Right atrium auricular region (tissue), 2 donors: ENCODE measurements at places on chromosomes 5 and 9. TPM values are rescaled to one million over a fixed set of nuclear protein-coding genes. Genes with fewer than 3 reads are reported as not detected.

DNA sequence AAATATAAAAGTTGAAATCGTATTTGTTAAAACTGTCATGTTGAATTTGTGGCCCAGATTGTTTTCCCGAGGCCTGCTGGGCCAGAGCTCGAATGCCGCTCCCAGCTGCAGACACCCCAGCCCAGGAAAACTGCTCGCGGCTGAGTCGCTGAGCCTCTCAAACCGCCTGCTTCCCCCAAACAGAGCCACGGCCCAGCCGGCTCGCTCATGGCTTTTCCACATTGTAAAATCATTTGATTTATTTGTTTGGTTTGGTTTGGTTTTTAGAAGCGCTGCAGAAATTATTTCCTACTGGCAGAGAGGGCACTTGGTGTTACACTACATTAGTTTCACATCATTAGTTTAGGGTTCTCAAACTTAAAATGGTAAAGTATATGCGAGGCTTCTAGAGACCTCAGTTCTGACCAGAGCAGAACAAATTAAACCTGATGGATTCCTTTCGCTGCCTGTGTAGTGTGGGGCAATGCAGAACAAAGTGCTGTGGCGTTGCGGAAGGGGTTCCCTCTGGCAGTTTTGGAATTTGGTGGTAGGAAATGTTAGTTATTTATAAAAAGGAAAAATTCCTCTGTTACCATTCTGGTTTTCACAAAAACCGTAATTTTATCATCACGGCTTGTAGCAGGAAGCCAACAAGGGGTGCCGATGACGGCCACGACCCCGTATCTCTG is 156.5 kb upstream of the PITX1 start:
- peaks cover 15% of the 10 kb centered on the region for H3K4me1 ChIP-seq
- H3K27ac ChIP-seq, result no peak overlapping the region
- no peak overlapping the region for H3K4me3 ChIP-seq
- no peaks in the 10 kb centered on the region for H3K36me3 ChIP-seq

PHF2 gene
- 29.3 TPM for total RNA-seq

FEM1C gene
- total RNA-seq, result 26.0 TPM

ISL1 gene
- not detected for total RNA-seq

ZFAND5 gene
- total RNA-seq, result 113 TPM

GRCh38 chr9:1938675-1939170 is 76.4 kb upstream of the SMARCA2 start:
- H3K27me3 ChIP-seq, result no peaks in the 10 kb centered on the region
- DNase-seq, result no peak
- no peak overlapping the region for H3K27ac ChIP-seq
- H3K4me3 ChIP-seq, result no peak overlapping the region

DIPK1B gene
- total RNA-seq, result 45.1 TPM

SPINK1 gene
- not detected for total RNA-seq

DNA sequence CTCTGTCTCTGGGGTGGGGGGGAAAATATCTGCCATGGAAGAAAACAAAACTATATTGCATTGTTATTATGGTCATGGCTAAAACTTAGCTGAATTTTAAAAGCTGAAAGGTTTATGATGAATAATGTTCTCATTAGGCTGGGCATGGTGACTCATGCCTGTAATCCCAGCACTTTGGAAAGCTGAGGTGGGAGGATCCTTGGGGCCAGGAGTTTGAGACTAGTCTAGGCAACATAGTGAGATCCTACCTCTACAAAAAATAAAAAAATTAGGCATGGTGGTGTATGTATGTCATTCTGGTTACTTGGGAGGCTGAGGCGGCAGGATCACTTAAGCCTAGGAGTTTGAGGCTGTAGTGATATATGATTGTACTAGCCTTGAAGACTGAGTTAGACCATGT is 44.5 kb downstream of the IPO11 start:
- no peak for DNase-seq
- no peak overlapping the region for H3K4me3 ChIP-seq
- H3K27ac ChIP-seq, result no peak overlapping the region
- H3K36me3 ChIP-seq, result no peaks in the 10 kb centered on the region
